Glomerular endothelial cell (primary cell): ENCODE measurements at places on chromosomes 13 and 19. TPM values are rescaled to one million over a fixed set of nuclear protein-coding genes. Genes with fewer than 3 reads are reported as not detected.

GRCh38 chr19:29576761-29577648 lies 29.1 kb upstream of the POP4 start:
- no peak for DNase-seq

DNA sequence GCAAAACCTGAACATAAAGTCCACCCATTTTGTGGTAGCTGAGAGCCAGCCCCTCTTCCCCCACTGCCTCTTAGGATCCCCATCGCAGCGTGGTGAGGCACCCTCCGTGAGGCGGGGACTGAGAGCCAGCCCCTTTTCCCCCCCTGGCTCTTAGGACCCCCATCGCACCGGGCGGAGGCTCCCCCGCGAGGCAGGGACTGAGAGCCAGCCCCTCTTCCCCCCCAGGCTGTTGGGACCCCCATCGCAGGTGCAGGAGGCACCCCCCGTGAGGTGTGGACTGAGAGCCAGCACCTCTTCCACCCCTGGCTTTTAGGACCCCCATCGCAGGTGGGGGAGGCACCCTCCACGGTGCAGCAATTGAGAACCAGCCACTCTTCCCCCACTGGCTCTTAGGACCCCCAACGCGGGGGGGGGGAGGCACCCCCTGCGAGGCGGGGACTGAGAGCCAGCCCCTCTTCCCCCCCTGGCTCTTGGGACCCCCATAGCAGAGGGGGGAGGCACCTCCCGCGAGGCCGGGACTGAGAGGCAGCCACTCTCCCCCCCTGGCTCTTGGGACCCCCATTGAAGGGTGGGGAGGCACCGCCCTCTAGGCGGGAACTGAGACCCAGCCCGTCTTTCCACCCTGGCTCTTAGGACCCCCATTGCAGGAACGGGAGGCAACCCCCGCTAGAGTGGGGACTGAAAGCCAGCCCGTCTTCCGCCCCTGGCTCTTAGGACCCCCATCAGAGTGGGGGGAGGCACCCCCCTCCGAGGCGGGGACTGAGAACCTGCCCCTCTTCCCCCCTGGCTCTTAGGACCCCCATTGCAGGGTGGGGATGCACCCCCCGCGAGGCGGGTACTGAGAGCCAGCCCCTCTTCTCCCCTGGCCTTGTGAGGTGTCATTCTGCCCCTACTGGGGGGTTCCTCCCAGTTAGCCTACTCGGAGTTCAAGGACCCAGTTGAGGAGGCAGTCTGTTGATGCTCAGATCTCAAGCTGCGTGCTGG lies 366.4 kb upstream of the SPRY2 start:
- no peak for DNase-seq

DNA sequence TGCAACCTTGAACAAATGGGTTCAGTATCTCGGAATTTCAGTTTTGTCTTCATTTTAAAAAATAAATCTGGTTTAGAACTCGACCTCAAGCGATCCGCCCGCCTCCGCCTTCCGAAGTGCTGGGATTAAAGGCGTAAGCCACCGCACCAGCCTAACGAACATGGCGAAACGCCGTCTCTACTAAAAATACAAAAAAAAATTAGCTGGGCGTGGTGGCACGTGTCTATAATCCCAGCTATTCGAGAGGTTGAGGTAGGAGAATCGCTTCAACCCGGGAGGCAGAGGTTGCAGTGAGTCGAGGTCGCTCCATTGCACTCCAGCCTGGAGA lies 571 bp downstream of the ZNF302 start:
- no peak for DNase-seq

The IER2 gene
- total RNA-seq, result 87.8 and 135 TPM in 2 replicates

The PCSK4 gene
- 3.7 and 5.0 TPM in 2 replicates for total RNA-seq
